ENCODE measurements at places on chromosomes 11 and 22.

DNA sequence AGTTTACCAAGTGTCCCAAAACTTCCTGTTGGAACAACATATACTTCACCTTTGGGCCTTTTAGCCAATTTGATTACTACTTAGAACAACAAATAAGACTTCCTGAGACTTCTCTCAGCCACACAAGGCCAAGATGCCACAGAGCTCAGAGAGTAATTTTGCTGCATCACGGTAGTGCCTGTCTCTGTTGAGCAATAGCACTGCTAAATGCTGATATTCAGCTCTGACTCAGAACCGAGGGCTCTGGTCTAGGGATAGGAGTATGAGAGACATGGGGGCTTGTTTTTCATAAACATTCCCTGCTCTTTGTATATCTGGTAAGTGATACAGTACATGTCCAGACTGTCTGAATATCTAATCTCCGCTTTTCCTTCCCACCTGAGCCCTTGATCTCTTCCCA, 260.4 kb upstream of the ARHGAP20 start:
- DNase-seq, result no peak

DNA sequence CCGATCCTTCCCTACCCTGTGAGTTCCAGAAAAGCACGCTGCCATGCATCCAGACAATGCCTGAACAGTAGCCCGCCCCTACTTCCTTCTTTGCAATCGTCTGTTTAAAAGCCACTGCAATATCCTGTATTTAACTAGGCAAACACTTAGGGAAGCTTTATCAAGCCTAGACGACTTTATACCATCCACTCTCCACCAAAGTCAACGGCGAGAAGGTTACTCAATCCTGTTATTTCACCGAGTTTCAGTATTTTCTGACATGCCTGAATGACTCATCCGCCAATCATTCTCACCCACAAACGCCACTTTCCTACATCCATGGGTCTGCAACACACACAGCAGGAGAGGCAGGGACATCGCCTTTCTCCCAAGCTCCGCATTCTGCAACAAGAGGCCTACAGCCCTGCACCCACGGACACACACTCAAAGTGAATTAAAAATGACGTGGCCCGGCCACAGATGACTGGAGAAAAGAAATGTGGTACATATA, 9.3 kb downstream of the CELSR1 start:
- DNase-seq, result no peak

DNA sequence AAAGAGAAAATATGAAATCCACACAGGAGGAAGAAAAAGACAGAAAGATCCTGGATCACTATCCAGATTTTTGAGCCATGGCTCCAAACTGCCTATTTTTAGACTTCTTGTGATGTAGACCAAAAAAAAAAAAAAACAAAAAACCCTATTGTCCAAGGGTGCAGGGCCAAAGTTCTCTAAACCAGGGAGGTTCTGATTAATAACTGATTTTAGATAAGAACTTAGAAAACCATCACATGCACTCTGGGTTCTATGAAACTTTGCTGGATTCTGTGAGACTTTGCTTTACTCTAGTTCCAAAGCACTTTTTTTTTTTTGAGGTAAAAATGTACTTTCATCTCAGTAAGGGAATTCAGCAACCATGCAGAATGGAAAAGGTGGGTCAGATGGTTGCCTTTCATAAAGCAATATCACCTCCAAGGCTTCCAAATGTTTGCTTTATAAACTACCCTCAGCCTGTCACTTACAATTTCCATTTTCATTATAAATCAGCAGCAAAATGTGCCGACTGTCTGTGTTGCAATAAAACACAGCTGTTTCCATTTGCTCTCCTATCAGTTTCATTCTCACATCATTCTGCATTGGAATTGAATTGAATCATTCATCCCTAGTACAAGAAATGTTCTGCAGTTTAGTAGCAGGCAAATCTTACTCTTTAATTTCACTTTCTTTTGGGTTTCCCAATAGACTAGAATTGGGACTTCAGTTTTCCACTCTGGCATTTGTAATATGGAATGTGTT, 1584.3 kb upstream of the RAG2 start:
- DNase-seq, result no peak

DNA sequence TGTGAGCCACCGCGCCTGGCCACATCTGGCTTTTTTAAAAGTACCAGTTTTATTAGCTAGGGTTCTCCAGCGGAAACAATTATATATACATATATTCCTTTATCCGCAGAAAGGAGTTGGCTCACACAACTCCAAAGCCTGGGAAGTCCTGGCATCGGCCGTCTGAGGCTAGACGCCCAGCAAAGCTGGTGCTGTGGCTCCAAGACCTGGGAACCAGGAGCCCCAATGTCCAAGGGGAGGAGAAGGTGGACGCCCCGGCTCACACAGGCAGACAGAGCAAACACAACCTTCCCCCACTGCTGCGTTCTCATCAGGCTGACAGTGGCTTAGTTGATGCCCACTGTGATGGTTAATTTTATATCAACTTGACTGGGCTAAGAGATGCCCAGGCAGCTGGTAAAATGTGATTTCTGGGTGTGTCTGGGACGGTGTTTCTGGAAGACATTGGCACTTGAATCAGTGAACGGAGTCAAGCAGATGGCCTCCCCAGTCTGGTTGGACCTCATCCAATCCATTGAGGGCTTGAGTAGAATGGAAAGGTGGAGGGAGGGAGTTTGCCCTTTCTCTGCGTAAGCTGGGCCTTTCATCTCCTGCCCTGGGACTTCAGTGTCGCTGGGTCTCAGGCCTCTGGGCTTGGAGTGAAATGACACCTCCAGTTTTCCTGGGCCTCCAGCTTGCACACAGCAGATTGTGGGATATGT, 904.4 kb downstream of the BRD1 start:
- peak; percentile 49 for DNase-seq

DNA sequence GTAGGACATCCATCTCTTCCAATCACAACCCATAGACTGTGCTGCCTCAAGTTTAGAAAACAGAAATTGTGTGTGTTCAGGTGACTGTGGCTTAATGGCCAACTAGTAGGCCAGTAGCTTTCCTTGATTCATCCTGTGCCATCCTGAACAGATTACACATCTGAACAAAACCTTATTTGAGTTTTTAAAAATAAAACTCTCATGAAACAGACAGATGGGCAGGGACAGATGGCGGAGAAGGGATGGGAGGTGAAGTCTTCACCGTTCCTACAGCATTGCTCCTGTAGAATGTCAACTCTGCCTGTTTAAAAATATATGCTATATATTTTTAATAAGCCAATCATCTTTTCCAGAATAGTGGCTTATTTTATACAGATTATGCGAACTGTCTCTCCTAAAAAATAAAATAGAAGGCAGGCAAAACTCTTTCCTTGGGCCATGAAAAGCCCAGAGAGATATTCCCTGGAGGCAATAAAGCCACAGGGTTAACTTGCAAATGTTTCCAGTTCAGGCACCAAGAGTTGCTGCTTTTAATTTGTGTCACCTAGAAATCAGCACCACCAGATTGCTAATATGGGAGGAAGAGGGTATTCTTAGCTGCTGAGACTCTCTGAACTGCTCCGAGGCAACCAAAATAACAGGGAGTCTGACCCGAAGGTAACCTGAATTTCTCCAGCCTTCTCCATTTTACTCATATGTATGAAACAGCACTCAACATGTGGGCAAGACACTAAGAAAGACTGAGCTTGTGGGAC, 861.2 kb downstream of the OPCML start:
- no peak for DNase-seq

DNA sequence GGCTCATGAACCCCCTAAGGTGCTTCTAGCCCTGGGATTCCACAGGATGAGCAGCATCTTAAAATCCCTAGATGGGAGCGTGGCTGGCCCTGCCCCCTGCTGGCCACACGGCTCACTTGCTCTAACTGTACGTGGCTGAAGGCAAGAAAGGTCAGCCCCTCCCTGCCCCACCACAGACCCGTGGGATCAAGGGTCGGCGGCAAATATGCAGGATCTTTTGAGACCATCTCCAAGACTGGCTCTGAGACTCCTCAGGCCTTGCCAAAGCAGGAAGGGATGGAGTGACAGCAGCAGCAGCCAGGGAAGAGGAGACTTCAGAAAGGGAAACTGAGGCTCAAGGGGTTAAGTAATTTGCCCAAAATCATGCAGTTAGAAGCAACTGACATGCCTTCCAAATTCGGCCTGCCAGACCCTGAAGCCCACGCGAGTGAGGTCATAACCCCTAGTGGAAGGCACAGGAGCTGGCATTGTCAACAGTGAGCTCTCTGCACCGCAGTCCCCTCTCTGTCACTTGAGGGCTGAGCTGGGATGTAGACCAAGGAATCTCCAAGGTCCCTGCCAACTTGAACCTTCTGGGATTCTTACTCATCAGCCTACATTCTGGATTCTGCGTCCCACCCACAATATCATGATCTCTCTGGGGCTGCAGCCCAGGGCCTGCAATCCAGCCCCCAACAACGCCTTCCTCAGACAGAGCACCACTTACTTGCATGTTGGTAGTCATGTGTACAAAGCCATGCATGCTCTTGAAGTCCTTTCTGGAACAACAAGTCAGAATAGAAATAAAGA, 31.4 kb downstream of the CREB3L1 start:
- DNase-seq, result peak; percentile 6

DNA sequence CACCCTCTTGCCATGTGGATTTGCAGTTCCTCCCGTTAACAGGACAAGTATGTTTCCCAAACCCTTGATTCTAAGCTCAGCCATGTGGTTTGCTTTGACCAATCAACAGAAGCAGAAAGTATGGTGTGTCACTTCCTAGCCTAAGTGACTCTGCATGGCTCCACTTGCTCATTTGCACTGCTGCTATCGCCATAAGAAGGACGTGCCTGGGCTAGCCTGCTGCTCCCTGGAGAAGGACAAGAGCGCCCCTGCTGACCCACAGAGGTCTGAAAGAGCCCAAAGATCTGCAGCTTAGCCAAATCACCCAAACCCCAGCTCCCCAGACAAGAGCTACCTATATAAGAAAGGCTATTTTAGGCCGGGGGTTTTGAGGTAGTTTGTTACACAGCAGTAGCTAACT, 18.0 kb downstream of the TBRG1 start:
- DNase-seq, result no peak

DNA sequence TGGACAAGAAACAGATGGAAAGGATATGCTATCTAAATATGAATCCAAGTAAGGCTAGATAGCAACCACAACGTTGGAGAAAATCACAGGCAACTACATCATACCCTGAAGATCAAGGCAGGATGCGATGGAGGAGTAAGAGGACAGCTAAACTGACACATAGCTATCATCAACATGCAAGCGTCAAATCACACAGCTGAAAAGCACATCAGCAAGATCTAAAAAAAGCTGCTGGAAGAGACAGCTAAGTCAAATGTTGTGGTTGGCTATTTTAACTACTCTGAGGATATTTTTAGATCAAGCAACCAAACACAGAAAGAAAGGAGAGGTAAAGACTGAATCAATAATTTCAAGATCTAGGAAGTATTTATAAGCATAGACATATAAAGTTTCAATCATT, 466.9 kb downstream of the BRD1 start:
- DNase-seq, result no peak

- DNase-seq, result peak; percentile 55
Measured at GRCh38 chr22:40040927-40041326, 46.2 kb downstream of the FAM83F start.

- peak; percentile 60 for DNase-seq
Measured at GRCh38 chr22:43848366-43849171, 13.7 kb downstream of the SULT4A1 start.

- no peak for DNase-seq
Measured at GRCh38 chr11:27317751-27318150, 45.3 kb downstream of the CCDC34 start.

- DNase-seq, result no peak
Measured at GRCh38 chr11:134442246-134442645, 30.2 kb upstream of the B3GAT1 start.

DNA sequence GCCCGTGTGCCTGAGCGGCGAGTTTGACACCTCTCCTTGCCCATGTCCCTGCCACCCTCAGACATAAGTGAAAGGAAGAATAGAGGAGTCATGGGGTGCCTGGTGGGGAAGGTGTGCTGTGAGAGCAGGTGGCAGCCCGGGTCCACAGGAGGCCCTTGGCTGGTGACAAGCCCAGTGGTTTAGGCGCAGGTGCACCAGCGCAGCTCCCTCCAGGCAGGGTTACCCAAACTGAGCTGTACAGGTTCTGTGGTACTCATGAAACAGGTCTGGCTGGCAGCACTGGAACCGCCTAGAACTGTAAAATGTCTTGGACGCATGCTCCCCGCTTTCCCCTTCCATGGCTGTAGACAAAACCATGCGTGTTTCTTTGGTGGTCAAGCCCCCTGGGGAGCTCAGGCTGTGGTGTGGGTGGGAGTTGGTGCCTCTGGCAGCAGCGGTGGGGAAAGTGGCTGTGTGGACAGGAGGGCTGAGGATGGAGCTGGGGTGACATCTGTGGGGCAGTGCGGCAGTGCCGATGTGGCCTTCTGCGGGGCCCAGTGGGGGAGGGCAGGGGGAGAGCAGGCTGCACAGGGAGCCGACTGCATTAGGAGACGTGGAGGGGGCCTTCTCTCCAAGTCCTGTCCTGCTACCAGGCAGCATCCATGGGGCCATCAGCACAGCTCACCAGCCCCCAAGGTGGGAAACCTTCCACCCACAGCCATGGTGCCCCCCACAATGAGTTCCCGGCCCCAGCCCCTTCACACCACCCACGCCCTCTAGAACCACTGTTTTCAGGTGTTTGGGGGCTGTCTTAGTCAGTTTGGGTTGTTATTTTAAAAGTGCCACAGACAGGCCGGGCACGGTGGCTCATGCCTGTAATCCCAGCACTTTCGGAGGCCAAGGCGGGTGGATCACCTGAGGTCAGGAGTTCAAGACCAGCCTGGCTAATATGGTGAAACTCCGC, 5.6 kb upstream of the GTSE1 start:
- DNase-seq, result no peak

- DNase-seq, result no peak
Measured at GRCh38 chr11:32420937-32421901, 14.1 kb downstream of the WT1 start.

DNA sequence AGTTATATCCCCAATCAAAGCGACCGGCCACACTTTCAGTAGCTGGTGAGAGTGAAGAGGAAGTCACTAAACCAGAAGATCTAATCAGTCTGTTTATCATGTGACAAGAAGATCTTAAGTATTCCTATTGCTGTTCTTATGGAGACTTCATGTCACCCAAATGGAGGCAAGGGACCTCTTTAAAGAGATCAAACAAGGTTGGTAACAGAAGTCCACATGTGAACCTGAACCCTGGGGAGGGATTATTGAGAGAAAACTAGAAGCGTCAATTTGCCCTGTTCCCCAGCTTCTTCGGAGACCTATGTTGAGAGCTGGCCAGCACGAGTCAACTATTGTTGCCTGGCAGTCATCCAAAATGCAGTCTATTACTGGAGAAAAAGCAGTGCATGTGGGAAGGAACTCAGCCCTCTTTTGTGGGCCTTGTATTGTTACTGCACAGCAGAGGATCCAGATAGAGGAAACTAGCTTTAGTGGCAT, 76.9 kb upstream of the CTSC start:
- DNase-seq, result peak; percentile 35

GRCh38 chr11:66112601-66113499, 42.8 kb downstream of the PACS1 start:
- DNase-seq, result no peak

GRCh38 chr11:123357990-123358827, 71.9 kb upstream of the GRAMD1B start:
- no peak for DNase-seq

GRCh38 chr11:102007567-102008437, 39.4 kb upstream of the CFAP300 start:
- peak; percentile 28 for DNase-seq

GRCh38 chr22:32677876-32678275, 123.6 kb upstream of the TIMP3 start:
- DNase-seq, result no peak

- no peak for DNase-seq
Measured at GRCh38 chr11:62574363-62575071, 826 bp upstream of the EEF1G start.

GRCh38 chr11:74611369-74611861, 19.0 kb downstream of the POLD3 start:
- peak; percentile 15 for DNase-seq

All from NCI-H446 treated with DMSO at 0.1 percent for 48 hours (cell line).